HAP-1 (cell line): ENCODE measurements at places on chromosomes 2 and 18.

- no peak for DNase-seq
Measured at GRCh38 chr2:145290986-145291385, 771.1 kb upstream of the ZEB2 start.

DNA sequence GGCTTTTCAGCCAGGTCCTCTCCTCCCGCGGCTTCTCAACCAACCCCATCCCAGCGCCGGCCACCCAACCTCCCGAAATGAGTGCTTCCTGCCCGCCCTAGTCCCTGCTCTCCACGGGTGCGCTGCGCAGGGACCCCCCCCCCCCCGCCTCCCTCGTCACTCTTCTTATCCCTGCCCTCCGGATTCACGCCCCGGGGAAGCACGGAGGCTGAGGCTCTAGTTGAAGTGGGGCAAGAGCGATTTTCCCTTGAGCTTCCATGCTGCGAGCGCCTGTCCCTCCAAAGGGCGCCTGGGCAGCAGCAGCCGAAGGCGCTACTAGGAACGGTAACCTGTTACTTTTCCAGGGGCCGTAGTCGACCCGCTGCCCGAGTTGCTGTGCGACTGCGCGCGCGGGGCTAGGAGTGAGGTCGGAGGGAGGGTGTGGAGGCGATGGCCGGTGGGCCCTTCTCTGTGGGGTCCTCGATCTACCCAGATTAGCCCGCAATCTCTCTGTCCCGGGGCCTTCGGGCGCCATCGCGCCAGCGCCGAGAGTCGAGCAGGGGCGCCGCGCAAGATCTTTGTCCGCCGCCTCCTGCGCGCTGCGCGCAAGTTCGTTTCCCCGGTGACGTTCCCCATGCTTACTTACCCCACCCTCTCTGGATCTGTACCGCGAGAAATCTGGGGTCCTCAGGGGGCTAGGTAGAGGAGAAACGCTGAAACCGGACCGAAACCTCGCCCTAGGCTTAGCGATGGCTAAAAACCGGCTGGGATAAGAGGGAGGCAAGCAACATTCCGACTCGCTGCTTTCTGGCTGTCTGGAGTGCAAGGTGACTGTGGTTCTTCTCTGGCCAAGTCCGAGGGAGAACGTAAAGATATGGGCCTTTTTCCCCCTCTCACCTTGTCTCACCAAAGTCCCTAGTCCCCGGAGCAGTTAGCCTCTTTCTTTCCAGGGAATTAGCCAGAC lies 677 bp downstream of the GAD1 start:
- peak; percentile 18 for DNase-seq

DNA sequence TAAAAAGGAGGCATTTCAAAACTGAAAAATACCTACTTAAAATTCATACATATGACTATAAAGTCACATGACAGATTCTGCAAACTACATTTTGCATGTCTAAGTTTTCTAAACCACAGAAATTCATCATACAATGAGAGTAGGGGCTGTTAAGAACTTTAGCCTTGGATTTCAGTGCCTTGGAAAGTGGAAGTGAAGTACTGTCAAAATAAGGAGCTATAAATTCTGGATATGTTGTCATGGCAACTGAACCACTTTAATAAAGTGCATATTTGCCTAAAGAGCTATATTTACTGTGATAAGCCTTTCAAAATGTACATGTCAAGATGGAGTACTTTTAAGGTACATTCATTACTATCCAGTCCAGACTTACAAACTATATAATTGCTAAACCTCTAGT lies 227.1 kb downstream of the RAB3GAP1 start:
- DNase-seq: no peak

DNA sequence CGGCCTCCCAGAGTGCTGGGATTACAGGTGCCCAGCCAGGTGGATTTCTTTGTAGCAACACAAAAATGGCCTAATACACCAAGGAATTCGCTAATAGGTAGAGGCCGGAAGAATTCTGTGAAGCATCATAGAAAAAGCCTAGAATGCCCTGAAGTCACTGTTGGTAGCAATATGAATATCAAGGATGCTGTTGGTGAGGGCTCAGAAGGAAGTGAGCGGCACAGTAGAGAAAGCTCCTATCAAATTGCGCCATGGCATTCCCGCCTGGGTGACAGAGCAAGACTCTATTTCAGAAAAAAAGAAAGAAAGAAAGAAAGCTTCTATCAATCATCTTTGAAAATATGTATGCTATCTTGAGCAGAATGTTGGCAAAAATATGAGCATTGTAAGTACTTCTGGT lies 23.8 kb downstream of the GALNT5 start:
- DNase-seq: no peak

GRCh38 chr2:59008950-59009349 lies 767.8 kb upstream of the FANCL start:
- no peak for DNase-seq

- no peak for DNase-seq
Measured at GRCh38 chr2:200318940-200319435, 12.5 kb downstream of the SPATS2L start.

DNA sequence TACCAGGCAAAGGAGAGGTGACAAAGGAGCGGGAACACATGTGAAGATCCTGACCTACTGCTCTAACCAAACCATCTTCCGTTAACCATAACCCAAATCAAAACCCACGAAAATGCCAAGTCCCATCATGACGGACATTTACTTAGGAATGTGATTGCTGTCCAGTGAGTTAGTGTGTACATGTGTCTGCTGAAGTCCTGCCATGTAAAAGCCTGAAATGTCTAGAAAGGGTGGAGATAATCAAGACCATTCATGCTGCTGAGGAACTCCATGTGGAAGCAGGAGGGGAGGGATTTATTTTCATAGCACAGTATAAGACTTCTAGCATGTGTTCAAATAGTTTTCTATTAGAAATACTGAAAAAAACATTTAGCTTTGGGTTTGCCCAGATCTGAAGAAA lies 137.0 kb upstream of the BOD1L2 start:
- DNase-seq: no peak

DNA sequence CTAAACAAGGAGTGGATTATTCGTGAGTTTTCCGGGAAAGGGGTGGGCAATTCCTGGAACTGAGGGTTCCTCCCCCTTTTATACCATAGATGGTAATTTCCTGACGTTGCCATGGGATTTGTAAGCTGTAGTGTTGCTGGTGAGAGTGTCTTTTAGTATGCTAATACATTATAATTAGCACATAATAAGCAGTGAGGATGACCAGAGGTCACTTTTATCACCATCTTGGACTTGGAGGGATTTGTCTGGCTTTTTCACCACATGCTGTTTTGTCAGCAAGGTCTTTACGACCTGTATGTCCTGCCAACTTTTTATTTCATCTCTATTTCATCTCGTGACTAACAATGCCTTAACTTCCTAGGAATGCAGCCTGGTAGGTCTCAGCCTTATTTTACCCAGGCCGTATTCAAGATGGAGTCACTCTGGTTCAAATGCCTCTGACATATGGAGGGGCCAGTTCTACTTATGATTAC lies 124.8 kb upstream of the B3GNT2 start:
- DNase-seq: peak; percentile 29

DNA sequence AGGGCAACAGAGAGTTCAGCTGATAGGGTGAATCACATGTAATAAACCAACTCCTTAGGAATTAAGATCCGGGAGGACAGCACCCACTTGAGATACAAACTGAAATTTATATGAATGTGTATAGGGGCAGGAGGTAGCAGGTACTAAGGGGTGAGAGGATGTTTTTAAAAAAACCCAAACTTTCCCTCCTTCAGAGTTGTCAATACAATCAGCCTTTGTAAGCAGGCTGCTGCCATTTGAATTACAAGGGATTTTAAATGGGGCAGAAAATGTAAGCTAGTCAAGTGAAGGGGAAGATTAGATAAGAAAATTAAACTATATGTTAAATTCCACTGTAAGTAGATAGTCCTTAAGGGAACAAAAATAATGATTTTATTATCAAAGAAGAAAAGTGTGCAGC lies 1239.7 kb upstream of the CELF4 start:
- DNase-seq: no peak

- DNase-seq: no peak
Measured at GRCh38 chr2:26595146-26595545, 46.0 kb downstream of the CIB4 start.

DNA sequence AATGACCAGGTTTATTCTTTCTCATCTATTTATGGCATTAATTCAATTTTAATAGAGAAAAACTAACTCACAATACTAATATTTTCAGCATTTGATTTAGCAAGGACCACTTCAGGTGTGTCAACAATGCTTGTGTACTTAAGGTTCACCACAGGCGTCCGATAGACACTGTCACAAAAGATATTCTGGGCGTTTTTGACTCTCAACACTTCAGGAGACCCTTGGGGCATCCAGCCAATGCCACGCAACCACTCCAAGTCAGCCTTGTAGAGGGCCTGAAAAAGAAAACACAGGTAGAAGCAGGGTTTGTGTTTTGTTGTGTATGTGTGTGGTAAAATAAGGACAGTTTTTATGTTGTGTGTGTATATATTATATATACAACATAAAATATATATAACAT lies 158.2 kb downstream of the NEB start:
- no peak for DNase-seq

- DNase-seq: no peak
Measured at GRCh38 chr2:23286758-23287704, 97.9 kb upstream of the KLHL29 start.

DNA sequence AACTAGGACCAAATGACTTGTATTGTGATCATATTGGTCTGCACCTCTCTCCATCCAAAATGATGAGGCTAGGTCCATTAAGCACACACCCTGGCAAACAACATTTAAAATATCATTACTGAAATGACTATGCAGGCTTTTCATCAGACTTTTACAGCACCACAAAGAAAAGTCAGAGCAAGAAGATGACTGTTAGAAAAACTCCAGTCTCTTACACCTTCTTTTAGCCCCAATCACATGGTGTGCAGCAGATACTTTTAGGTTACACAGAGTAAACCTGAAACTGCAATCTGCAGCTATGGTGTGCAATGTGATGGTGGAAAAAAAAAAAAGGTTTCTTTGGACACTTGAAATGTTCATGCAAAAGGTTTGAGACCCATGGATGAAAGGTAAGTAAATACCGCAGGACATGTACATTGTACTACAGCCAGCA lies 5.4 kb upstream of the POLI start:
- DNase-seq: no peak

DNA sequence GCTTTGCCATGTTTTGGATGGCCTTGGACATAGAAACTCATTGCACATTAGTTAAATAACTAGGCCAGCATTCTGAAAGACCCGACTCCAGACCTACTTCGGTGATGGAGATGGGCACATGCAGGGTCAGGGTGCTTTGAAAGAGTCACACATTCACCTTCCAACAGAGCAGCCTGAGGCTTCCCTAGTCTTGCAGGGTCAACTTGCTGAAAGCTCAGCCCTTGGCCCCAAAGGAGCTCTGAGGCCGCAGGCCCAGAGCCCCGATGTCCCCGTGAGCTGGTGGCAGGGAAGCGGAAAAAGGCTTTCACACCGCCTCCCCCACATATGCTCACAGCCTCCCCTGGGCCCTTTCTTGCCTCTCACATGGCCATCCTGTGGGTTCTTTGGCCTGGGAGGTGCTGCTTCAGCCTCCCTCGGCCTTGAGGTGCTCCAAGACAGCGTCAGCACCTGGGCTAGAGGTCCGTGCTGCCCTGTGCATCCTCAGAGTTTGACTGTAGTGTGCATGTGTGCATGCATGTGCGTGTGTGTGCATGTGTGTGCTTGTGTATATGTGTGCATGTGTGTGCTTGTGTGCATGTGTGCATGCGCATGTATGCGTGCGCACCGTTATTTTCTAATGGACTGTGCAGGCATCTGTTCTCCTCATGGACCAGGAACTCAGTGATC lies 21.6 kb downstream of the LDLRAD4 start:
- no peak for DNase-seq

DNA sequence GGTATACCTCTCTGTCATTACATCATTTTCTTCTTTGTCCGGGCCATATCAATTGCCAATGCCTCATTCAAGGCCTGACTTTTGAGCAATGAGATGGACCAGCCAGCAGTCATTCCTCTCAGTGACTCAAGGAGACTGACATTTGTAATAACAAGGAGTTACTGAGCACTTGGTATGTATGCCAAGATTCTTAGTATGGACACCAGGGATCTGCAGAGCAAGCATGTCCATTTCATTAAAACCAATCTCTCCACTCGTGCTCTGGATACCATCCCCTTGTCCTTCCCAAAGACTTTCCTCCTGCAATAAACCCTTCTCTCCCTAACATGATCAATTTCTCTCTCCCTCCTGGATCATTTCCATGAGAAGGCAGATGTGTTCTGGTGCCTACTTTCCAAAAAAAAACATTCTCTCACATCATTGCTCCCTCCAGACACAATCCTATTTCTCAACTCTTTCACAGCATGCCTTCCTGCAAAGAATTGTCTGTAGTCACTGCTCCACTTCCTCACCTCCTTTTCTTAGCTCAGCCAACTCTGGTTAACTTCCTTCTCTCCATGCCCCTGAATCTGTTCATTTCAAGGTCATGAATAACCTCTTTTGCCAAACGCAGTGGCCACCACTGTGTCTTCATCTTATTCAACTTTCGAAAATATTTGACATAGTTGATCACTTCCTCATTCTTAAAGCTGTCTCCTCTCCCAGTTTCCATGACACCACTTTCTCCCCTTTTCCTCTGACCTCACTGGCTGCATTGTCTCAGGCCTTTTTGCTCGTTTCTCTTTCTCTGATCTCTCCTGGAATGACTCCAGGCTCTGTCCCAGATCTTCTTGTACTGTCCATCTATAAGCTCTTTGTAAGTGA lies 102.8 kb upstream of the CYP1B1 start:
- DNase-seq: no peak

- no peak for DNase-seq
Measured at GRCh38 chr2:222481941-222482340, 57.6 kb downstream of the SGPP2 start.

GRCh38 chr2:46232860-46233259 lies 64.3 kb upstream of the EPAS1 start:
- no peak for DNase-seq

GRCh38 chr2:28406276-28407096 lies 13.8 kb downstream of the FOSL2 start:
- DNase-seq: no peak

GRCh38 chr2:85254540-85255300 lies 73.1 kb downstream of the TGOLN2 start:
- DNase-seq: no peak

- DNase-seq: no peak
Measured at GRCh38 chr18:78543201-78543725, 436.4 kb upstream of the SALL3 start.

GRCh38 chr18:47215554-47216138 lies 35.8 kb downstream of the SKOR2 start:
- DNase-seq: peak; percentile 27

- DNase-seq: no peak
Measured at GRCh38 chr2:96622544-96622943, 15.6 kb downstream of the KANSL3 start.

DNA sequence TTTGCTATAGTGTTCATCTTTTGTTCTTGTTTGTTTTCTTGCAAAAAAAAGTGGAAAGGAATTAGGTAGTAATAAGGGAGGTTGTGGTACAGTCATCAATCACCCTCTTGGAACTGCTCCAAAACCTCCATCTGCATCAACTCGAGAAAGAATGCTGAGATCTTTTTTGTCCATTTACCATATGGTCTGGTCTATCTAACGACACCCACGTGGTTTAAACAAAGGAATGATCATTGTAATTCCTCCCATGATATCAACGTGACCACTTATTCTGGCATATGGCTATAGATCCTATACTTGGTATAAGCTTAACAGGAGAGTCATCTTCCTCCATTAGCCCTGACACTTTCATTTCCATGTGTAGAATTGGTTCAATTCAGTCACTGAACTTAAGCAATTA lies 1025.3 kb upstream of the NXPH2 start:
- DNase-seq: no peak
